NCI-H345 (cell line): ENCODE measurements at places on chromosomes 3 and 15.

- DNase-seq, result no peak
These were observed 22.7 kb downstream of the ATP6V1A start for GRCh38 chr3:113769551-113769950.

DNA sequence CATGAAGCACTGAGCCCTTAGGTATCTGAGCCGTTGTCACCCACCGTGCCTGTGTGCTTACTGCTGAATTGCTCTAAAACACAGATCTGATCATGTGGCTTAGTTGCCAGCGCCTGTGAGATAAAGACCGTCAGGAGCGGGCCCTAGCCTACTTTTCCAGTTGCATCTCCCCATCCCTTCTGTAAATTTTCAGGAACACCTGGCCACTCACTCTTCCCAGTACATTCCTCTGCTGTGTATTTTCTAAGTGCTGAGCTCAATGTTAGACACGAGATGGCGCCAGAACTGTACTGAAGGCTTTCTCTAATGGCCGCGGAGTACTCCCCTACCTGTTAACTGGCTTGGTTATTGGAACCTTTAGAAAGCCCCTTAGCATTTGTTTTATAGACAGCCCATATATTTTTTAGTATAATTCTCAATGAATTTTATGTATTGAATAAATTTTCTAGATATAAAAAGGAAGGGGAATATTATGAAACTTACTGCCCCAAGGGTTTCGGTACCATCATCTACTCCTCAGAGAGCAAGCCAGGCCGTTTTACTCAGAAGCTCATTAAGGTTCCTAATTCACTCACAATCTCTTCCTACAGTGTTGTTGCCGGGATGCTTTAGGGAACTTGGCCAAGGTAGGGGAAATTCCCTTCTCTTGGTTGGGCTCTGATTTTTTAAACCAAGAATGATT is 16.7 kb upstream of the WNT7A start:
- peak; percentile 72 for DNase-seq

DNA sequence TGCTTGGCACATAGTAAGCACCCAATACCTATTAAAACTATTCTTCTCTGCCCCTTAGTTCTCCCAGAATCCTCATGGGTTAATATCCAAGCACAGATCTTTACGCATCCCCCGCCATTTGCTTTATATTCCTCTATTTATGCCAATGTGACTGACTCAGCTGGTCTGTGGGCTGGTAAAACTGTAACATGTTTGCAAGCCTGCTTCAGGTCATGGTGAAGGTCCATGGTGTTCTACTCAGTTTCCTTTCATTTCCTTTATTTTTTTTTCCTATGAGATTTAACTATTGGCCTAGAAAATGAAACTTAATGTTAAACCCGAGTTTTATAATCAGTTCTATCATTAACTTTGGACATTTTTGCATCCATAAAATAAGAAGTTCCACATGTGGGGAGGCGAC is 47.0 kb downstream of the FRMD4B start:
- no peak for DNase-seq

GRCh38 chr3:111732252-111732879 is 126.7 kb upstream of the PHLDB2 start:
- no peak for DNase-seq

GRCh38 chr3:125418306-125418705 is 43.2 kb upstream of the ZNF148 start:
- no peak for DNase-seq

GRCh38 chr15:37076543-37076942 is 23.8 kb downstream of the MEIS2 start:
- no peak for DNase-seq

DNA sequence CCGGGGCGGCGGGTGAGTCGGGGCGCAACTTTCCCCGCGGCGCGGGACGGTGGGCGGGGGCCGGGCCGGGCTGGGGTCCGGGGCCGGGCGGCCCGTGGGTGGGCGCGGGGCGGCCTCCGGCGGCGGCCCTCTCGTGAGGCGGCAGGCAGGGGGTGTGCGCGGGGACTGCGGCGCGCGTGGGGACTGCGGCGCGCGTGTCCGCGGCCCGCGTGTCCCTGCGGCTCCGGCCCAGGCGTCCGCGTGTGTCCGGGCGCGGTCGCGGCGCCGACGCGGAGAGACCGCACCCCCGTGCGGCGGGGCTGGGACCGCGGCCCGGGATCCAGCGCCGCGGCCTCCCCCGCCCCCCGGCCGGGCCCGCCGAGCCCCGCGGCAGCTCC is 349 bp downstream of the PLXNA1 start:
- DNase-seq, result no peak

DNA sequence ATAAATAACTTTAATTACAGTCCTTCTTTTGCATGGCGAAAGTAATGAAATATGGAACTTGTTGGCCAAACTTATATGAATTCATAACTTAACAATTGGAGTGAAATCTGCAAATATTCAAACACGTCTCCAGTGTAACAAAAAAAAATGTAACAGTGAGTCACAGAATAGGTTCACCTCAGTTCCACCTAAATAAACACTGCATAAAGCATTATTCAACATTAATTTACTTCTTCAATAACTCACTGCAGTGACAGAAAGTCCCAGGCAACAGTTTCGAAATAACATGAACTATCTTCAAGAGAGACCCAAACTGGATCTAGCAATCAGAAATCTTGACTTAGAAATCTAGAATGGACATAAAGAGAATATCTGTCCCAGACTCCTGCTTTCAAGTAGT is 75.6 kb downstream of the GMNC start:
- DNase-seq, result no peak

DNA sequence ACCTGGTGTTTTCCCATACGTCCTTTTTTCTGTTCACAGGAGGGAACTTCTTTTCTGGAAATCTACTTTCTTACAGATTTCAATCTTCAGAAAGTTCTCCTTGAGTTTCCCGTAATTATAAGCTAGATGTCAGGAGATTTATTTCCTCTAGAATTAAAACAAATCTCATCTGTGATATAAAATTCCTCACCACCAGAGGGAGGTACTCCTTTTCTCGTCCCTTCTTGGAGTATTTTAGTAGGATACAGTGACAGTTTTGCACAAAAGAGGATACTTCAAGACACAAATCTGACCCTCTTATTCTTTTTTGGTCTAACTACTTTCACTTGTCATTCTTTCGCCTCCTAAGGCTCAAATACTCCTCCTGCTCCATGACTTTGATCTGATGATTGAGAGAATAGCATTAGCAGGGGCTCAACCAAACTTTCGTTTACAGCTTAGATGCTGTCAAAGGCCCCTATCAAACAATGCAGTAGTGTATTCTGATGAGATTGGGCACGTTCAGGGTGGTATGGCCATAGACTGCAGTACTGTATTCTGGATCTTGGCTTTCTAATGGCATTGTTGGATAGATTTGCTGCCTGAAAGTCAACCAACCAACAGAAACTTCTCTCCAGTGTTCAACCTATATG is 38.0 kb downstream of the TMEM41A start:
- DNase-seq, result no peak

DNA sequence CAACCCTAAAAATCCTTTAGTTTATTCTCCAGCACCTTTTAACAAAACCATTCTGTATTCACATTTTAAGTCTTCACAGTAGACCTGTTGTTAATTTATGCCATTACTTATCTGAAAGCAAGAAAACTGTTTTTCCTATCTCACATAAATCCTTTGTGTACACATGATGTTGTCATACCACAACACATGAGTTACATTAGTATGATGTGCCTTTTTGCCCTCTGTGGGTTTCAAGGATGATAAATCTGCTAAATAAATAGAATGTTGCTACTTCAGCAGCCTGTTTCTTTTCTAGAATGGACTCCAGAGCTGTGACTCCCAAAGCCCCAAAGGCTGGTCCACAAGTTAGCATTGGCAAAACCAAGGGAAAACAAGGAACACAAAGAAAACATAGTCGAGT is 151.6 kb downstream of the SERPINI1 start:
- no peak for DNase-seq

GRCh38 chr3:143306407-143306806 is 186.8 kb downstream of the CHST2 start:
- DNase-seq, result no peak

GRCh38 chr3:128316481-128316891 is 150.2 kb downstream of the DNAJB8 start:
- no peak for DNase-seq

DNA sequence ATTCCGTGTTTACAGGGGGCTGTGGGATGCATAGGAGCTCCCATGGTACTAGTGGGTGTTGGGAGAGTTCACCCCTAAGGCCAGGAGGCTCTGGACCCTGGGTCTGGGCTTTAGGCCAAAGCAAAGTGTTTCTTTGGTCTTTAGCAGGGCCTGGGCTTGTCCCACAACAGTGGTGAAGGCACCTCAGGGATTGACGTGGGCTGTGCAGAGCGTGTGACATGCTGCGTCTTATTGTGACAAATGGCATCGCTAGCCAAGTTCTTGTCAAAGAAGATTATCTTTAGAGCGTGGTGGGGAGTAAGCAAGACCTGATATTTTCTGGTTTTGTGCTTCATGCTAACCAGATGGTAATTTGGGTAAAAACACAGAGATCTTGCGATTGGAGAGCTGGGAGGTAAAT is 170.1 kb downstream of the APBA2 start:
- DNase-seq, result no peak

DNA sequence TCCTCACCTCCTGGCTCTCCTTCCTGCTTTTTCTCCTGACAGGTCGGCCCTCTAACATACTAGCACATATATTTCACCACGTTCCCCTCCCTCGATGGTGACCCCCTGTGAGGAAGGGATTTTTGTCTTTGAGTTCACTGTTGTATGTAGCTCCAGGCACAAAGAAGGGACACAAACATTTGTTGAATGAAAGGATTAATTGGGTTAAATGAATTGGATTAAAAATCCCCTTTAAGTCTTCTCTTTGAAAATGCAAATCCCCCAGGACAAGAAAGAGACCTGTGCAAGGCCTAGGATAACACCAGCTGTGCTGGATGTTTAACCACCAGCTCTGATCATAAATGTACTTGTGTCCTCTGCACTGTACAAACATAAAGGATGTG is 3.3 kb downstream of the CALML4 start:
- DNase-seq, result no peak

DNA sequence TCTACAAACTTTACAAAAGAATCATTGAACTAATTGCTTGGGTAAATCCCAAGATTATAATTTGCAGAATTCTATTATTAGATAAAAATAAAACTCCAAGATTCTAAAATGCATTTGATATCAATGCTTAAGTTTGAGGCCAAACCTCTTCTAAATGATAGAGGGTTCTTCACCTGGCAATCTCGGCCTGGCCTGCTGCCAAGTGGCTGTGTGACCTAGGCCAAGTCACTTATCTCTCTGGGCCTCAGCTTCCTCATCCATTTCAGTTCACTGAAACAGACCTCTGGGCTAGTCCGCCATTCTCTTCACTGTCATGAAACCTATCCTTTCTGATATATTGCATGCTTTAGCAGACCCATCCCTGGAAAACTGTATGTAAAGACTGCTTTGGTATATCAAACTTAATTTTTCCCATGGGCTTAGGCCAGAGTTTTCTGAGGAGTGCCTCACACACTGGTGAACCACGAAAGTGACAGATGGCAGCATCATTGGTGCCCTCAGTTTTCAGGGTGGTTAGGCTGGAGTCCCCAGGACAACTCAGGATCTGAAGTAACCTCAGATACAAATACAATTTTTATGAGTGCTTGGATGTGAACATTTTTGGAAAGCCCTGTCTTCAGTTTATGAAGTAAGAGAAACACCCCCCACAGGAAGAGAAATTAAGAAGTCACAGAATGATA is 21.8 kb downstream of the NUDT16 start:
- DNase-seq, result no peak

GRCh38 chr3:64945171-64945729 is 257.4 kb upstream of the ADAMTS9 start:
- no peak for DNase-seq

DNA sequence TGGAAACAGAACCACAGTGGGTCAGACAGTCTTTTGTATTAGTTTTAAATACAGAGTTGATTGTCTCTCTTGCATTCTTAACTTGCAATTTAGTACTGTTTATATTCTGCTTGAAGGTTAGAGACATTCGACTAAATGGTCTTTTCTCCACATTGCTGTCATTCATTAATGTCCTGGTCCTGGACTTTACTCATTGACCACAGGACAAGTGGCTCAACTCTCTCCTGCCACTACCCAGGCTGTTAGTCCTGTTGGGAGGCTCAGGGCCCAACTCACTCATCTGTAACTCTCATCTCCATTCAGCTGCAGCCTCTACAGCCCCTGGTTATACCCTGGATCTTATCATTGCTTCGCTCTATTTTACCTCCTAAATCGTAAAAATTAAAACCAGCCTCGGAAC is 427.4 kb downstream of the LPP start:
- DNase-seq, result no peak

DNA sequence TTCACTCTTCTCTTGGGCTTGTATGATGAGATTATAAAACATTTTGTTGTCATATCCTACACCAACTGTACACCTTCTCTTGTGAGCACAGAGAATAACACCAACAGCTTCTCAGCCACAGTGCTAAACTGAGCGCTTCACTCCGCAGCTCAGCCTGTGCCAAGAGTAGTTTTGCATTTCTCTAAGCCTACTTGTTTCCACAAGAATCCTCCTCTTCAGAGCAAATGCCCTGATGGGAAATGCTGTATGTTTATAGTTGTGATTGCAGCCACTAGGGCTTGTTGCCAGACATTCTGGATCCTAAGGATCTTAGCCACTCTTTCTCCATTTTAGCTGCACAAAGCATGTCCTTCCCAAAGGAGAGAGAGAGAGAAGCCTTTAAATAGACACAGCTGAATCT is 138.8 kb upstream of the PLXND1 start:
- no peak for DNase-seq

- DNase-seq, result peak; percentile 56
These were observed 296.0 kb downstream of the MEX3B start for GRCh38 chr15:81749716-81750375.

- no peak for DNase-seq
These were observed 87.7 kb downstream of the VGLL4 start for GRCh38 chr3:11555881-11556633.

DNA sequence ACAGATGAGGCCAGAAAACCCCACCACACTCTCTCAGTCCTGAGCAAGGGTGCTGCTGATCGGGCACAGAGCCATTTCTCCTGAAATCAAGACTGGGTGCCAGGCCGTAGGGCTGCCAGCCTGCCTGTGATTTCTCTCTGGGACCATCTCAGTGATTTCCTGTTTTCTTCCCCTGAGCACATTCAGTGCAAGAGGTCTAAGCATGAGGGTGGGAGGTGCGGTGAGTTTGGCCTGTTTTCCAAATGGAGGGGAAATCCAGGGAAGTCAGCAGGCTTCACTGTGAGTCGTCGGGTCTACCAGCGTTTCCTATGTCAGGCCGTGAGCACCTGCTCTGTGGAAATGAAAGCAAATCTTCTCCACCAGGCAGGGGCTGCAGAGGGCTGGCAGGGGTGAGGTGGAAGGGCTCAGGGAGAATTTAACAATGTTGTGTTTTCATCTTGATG is 82.3 kb downstream of the ST6GAL1 start:
- no peak for DNase-seq

- peak; percentile 49 for DNase-seq
These were observed 40.7 kb downstream of the C2CD4B start for GRCh38 chr15:62124176-62124972.
